ENCODE measurements at places on chromosomes 1 and 21. TPM values are rescaled to one million over a fixed set of nuclear protein-coding genes. Genes with fewer than 3 reads are reported as not detected.

GRCh38 chr1:236422517-236422876 lies 28.4 kb downstream of the EDARADD start:
- DNase-seq, result no peak

- no peak for DNase-seq
Measured at GRCh38 chr1:21507511-21508270, 1.5 kb upstream of the ALPL start.

GRCh38 chr1:59685101-59685500 lies 129.6 kb upstream of the HOOK1 start:
- no peak for DNase-seq

DNA sequence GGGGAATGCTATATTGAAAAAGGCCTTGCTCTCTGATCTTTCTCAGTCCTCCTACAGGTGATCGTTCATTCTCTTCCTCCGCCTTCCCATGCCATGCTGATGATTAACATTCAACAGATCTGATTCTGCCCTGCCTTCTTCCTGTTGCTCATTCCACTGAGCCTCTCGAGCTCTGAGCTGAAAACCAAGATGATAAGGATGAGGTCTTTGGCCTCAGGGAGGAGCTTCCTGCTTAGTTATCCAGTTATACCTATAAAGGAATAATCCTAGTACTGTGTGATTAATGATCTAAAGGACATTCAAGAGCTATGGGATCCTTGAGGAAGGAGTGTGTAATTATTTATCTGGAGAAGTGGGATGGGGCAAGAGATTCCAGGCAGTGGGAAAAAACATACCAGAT lies 25.2 kb upstream of the MAP3K7CL start:
- DNase-seq, result no peak

The COL6A2 gene
- 170 TPM for polyA plus RNA-seq

The DIP2A gene
- 25.8 TPM for polyA plus RNA-seq

Data from right renal cortex interstitium (tissue), 3 donors.